Vagina (tissue), 2 donors: ENCODE measurements at places on chromosomes 6 and 20.

- DNase-seq: no peak
Observed at GRCh38 chr6:51928320-51928719, 159.1 kb downstream of the PKHD1 start.

DNA sequence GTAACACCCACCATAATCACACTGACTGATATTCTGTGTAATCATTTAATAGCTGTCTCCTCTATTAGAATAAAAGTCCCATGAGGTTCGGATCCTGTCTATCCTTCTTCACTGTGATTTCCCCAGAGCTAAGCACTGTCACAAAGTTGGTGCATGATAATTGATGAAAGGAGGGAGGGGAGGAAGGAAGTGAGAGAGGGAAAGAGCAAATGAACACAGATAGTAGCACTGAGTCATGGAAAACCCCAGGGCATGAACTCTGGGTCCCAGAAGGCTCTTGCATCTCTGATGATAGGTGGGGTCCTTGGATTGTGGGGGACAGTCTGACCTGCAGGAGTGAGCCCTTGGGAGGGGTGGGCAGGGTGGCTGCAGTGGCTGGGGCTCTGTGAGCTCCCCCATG, 294.1 kb downstream of the LRFN2 start:
- no peak for DNase-seq

DNA sequence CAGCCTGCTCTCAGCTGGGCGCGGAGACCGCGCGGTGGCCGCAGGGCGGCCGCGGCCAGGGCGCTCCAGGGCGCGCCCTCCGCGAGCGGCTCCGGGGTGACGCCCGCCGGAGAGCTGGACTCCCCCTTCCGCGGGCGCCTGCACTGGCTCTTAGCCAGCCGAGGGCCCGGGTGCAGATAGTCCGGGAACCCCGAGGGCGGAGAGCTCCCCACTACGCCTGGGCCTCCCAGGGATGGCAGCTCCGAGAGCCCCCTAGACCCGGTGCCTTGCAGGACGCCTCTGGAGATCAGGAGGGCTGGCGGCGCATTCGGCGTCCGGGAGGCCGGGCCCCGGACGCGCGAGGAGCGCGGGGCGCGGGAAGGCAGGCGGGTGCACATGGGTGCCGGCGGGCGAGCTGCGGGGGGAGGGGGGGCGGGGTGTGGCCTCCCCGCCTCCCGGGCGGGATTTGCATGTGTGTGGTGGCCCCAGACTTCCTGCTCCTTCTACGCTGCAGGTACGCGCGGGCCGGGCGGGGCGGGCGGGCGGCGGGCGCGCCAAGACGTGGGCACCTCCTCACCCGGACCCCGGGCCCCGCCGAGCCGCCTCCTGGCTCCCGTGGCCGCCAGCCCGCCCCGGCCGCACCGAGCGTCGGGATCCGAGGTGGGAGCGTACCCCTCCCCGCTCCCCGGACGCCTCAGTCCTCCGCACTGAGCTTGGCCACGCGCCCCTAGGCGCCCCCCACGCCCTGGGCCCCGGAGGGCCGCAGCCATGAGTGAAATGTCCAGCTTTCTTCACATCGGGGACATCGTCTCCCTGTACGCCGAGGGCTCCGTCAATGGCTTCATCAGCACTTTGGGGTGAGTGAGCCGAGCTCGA, at the start of gene ITPR3:
Gene ITPR3, plus strand, starts transcription at position 467 of the 855 bp plus-strand sequence. Its CDS starts 281 bp downstream, at position 748.
- no peak for DNase-seq

DNA sequence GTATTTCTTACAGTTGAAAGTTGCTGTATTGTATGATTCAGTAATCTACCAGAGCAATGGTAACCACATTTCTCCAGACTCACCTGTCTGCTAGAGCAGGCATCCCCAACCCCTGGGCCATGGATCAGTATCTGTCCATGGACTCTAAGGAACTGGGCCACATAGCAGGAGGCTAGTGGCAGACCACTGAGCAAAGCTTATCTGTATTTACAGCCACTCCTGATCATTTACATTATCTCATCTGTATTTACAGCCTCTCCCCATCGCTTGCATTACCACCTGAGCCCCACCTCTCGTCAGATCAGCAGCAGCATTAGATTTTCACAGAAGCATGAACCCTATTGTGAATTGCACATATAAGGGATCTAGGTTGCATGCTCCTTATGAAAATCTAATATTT, 60.3 kb upstream of the MANEA start:
- no peak for DNase-seq

- DNase-seq: no peak
Observed at GRCh38 chr6:64683682-64684081, 1023.3 kb downstream of the EYS start.

DNA sequence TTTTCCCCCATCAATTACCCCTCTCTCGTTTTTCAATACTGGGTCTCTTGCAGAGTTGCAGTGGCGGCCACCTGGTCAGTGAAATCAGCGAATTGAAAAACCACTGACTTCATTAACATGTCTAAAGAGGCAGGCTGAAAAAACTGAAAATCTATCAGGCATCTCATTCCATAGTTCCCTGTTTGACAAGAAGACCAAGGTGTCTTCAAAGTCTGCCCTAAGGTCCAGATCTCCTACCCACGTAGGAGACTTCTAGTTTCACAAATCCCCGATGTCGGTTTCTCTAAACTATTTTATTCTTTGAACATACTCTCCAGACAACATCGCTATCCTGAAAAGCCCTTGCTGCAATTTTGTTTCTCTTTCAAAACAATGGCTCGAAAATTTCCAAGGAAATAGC, 796 bp upstream of the TUBB start:
- DNase-seq: no peak

GRCh38 chr6:112227992-112228391, 26.4 kb downstream of the LAMA4 start:
- DNase-seq: no peak

GRCh38 chr20:19056909-19057308, 155.5 kb upstream of the SLC24A3 start:
- DNase-seq: no peak

- no peak for DNase-seq
Observed at GRCh38 chr6:130140084-130140483, 82.7 kb downstream of the SAMD3 start.

DNA sequence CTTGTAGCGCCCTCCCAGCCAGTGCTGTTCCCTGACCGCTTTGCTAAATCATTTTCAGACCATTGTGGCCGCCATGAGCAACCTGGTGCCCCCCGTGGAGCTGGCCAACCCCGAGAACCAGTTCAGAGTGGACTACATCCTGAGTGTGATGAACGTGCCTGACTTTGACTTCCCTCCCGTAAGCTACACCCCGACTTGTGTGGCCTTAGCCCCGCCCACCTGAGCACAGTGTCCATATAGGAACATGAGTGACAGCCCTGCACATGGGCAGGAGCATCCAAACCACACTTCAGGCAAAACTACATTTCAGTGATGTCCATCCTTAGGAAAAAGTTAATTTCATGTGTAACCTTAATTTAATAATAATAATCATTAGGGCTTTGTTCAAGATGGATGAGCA, 51.1 kb downstream of the GNAS start:
- no peak for DNase-seq

GRCh38 chr20:43092386-43093088, 97.2 kb downstream of the PTPRT start:
- DNase-seq: no peak

DNA sequence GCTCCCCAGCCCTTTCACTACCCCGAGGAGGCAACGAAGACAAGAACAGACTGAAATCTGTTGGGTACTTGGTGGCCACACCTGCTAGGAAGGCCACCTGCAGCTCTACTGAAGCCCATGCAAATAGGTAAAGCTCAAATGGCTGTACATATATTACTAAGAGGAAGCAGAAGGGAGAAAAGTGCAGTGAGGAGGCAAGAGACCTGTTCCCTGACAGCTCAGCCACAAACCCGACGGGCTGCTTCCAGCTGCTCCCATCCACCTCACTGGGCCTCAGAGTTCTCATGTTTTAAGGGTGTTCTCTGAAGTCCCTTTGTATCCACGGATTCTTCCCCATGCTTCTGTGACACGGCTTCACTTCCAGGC, 24.6 kb downstream of the TRAM2 start:
- no peak for DNase-seq

- no peak for DNase-seq
Observed at GRCh38 chr20:23017516-23017915, 17.6 kb upstream of the SSTR4 start.

GRCh38 chr6:134870677-134871498, 79.0 kb downstream of the ALDH8A1 start:
- no peak for DNase-seq

DNA sequence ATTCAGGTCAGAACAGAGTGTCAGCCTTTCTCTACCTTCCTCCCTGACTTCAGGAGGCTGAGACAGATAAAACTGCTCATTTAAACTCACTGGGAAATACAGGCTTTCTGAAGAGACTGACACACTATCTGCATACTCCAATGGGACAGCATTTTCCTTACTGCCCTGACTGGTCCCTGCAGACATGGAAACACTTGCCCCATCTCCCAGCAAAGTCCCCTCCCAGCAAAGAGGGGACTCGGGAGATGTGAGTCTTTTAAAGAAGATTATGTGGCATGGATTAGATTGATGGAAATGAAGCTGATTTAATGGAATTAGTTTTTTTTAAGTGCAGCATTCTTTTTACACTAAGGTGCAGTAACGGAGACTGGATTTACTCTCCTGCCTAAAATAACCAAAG, 90.8 kb downstream of the CFAP61 start:
- no peak for DNase-seq

GRCh38 chr20:50655311-50655880, 35.9 kb downstream of the RIPOR3 start:
- DNase-seq: peak; percentile 96

DNA sequence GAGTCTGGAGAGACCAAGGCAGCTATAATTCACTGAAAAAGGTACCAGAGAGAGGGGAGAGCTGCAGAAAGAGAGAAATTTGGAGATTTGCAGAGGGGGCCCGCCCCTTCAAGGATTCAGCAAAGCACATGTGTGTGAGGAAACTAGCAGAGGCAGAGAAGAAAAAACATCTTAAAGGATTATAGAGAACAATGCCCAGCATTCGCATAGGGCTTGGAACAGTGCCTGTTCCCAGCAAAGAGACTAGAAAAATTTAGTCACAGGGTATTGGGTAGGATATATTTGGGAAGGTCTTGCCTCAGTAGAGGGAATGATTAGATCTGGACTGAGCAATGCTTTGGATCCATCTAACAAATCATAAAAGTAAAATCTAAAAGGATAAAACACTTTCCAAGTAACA, 44.0 kb downstream of the SRPK1 start:
- DNase-seq: no peak

DNA sequence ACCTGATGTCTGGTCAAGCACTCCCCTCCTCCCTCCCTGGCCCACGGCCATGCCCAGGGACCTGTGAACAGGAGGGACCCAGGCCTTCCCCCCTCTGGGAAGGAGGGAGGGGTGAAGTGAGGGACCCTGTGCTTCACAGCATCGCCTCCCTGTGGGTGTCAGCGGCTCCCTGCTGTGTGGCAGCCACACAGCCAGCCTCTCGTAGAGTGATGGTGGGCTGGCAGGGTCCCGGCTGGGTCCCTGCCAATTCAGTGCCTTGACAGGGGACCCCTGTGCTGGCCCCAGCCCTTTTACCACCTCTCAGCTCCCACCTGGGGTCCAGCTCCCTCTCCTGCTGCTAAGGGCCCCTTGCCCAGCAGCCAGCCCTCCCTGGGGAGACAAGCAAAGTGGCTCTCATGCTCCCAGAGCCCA, 31.3 kb upstream of the GRM4 start:
- no peak for DNase-seq

GRCh38 chr6:9401960-9402359, 966.6 kb upstream of the SLC35B3 start:
- DNase-seq: no peak

- DNase-seq: no peak
Observed at GRCh38 chr6:81940451-81940985, 188.0 kb upstream of the TENT5A start.

DNA sequence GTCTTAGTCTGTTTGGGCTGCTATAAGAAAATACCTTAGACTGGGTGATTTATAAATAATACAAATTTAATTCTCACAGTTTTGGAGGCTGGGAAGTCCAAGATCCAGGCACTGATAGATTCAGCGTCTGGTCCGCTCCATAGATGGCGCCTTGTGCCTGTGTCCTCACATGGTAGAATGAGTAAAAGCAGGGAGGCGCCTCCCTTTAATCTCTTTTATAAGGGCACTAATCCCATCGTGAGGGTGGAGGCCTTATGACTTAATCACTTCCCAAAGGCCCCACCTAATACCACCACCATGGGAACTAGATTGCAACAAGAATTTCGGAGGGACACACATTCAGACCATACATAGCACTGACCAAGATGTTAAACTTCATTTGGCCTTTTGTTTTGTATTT, 91.2 kb upstream of the TMEM181 start:
- no peak for DNase-seq

GRCh38 chr20:59217173-59217572, 53.6 kb downstream of the ZNF831 start:
- no peak for DNase-seq

- DNase-seq: no peak
Observed at GRCh38 chr6:74638412-74638811, 567.4 kb downstream of the COL12A1 start.

- DNase-seq: no peak
Observed at GRCh38 chr6:10659699-10660348, 34.6 kb downstream of the C6orf52 start.

- DNase-seq: no peak
Observed at GRCh38 chr6:3345836-3346235, 87.1 kb downstream of the PSMG4 start.

GRCh38 chr6:37049758-37050044, 44.2 kb downstream of the FGD2 start:
- no peak for DNase-seq

DNA sequence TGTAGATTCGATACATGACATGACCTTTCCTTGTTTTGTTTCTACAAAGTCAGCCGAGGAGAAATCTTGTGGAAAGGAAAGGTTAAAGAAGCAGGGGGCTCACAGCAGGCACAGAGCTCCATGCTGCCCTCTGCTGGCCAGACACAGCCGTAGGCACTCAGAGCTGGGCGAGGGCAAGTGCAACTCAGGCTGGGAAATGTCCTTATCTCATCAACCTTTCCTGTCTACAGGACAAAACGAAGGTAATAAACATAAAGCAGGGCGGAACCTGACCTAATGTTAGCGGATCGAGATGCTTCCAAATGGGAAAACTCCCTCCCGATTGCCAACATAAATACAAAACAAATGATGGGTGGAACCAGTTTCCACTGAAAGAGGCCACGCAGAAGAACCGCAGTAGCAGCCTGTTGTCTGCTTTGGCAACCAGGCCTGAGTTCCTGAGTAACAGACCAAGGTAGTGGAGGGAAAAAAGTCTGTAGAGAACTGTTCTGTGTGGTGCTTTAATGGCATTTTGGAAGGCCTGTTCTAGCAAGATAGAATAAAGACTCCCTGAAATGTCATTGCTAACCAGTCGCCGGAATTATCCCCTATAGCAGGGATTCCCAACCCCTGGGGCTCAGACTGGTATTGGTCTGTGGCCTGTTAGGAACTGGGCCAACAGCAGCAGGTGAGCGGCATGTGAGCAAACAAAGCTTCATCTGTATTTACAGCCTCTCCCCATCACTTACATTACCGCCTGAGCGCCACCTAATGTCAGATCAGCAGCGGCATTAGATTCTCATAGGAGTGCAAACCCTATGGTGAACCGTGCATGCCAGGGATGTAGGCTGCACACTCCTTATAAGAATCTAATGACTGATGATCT, 85.2 kb downstream of the MBOAT1 start:
- no peak for DNase-seq

- no peak for DNase-seq
Observed at GRCh38 chr6:11536795-11537194, 754 bp upstream of the TMEM170B start.
